ENCODE measurements at places on chromosomes 16 and 17. TPM values are rescaled to one million over a fixed set of nuclear protein-coding genes. Genes with fewer than 3 reads are reported as not detected.

YBX2 gene
- total RNA-seq, result 0.13 TPM

IRX6 gene
- 2.4 TPM for total RNA-seq

SEZ6L2 gene
- 2.6 TPM for total RNA-seq

ETV4 gene
- total RNA-seq, result 0.26 TPM

GFAP gene
- total RNA-seq, result 0.65 TPM

CA7 gene
- total RNA-seq, result not detected

RND2 gene
- 0.78 TPM for total RNA-seq

KIF2B gene
- not detected for total RNA-seq

NOS2 gene
- under 0.01 TPM for total RNA-seq

SCN4A gene
- total RNA-seq, result 0.13 TPM

FAAP100 gene
- total RNA-seq, result 27.8 TPM

DEXI gene
- total RNA-seq, result 37.8 TPM

NKD1 gene
- 0.78 TPM for total RNA-seq

CCDC144A gene
- 9.9 TPM for total RNA-seq

SPATA22 gene
- total RNA-seq, result 1.3 TPM

TP53TG3D gene
- total RNA-seq, result 0.13 TPM

RASL10B gene
- 0.91 TPM for total RNA-seq

WDR90 gene
- 9.4 TPM for total RNA-seq

KNOP1 gene
- 7.1 TPM for total RNA-seq

SLC13A2 gene
- not detected for total RNA-seq

WDR59 gene
- total RNA-seq, result 21.6 TPM

ZDHHC1 gene
- 9.1 TPM for total RNA-seq

PRAC1 gene
- not detected for total RNA-seq

KLHL10 gene
- total RNA-seq, result 0.13 TPM

SLC22A31 gene
- not detected for total RNA-seq

LUC7L3 gene
- total RNA-seq, result 28.4 TPM

UTS2R gene
- not detected for total RNA-seq

RNPS1 gene
- total RNA-seq, result 85.8 TPM

PRR35 gene
- 0.11 TPM for total RNA-seq

PRSS27 gene
- total RNA-seq, result 1.1 TPM

NOG gene
- not detected for total RNA-seq

SHISA9 gene
- 0.11 TPM for total RNA-seq

FOXN1 gene
- total RNA-seq, result 0.11 TPM

EMP2 gene
- total RNA-seq, result 51.0 TPM

FXR2 gene
- 28.2 TPM for total RNA-seq

OR3A3 gene
- total RNA-seq, result not detected

EME1 gene
- total RNA-seq, result 3.0 TPM

ABCA10 gene
- total RNA-seq, result 2.9 TPM

PPM1E gene
- not detected for total RNA-seq

CFAP52 gene
- total RNA-seq, result 0.39 TPM

ZNF750 gene
- total RNA-seq, result not detected

KRTAP2-2 gene
- total RNA-seq, result not detected

All from articular chondrocyte of knee joint (primary cell).